Smooth muscle cell of the umbilical artery (primary cell): ENCODE measurements at places on chromosomes 7 and 10. TPM values are rescaled to one million over a fixed set of nuclear protein-coding genes. Genes with fewer than 3 reads are reported as not detected.

The HOXA2 gene
- 0.30 and 0.32 TPM in 2 replicates for total RNA-seq

The AKR1C8 gene
- total RNA-seq = not detected in 2 replicates

The ZNF467 gene
- total RNA-seq = 0.14 and 0.59 TPM in 2 replicates

The NPSR1 gene
- total RNA-seq = not detected in 2 replicates

The PLOD3 gene
- 156 and 234 TPM in 2 replicates for total RNA-seq

The SKIDA1 gene
- total RNA-seq = 0.30 and 0.42 TPM in 2 replicates

The GHRHR gene
- not detected in 2 replicates for total RNA-seq

The AZGP1 gene
- 0.32 TPM in 1 of 2 replicates, not detected in the other for total RNA-seq

The ZPBP gene
- total RNA-seq = not detected in 2 replicates

The GRID2IP gene
- not detected in 2 replicates for total RNA-seq

The SFRP5 gene
- total RNA-seq = not detected in 2 replicates

The TRIM4 gene
- 28.3 and 29.7 TPM in 2 replicates for total RNA-seq

The DNAJC12 gene
- total RNA-seq = 5.1 and 13.1 TPM in 2 replicates

The TMEM176A gene
- total RNA-seq = not detected in 2 replicates

The MCMBP gene
- total RNA-seq = 35.9 and 50.6 TPM in 2 replicates

The CFAP69 gene
- total RNA-seq = 5.0 and 5.3 TPM in 2 replicates

The C10orf53 gene
- total RNA-seq = not detected in 2 replicates

The LANCL2 gene
- total RNA-seq = 13.7 and 25.9 TPM in 2 replicates
